ENCODE measurements at places on chromosomes 6 and 20.

DNA sequence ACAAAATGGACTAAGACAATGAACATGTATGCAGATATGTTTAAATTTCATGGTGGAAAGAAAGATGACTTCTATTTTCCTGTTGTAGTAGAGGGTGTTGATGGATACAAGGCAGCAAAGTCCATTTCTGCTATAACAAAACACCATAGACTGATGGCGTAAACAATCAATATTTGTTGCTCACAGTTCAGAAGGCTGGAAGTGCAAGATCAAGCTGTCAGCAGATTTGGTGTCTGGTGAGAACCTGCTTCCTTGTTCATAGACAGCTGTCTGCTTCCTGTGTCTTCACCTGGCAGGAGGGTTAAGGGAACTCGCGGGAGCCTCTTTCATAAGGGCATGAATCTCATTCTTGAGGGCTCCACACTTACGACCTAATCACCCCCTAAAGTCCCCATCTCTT is 83.0 kb upstream of the ELOVL5 start:
- DNase-seq: no peak

DNA sequence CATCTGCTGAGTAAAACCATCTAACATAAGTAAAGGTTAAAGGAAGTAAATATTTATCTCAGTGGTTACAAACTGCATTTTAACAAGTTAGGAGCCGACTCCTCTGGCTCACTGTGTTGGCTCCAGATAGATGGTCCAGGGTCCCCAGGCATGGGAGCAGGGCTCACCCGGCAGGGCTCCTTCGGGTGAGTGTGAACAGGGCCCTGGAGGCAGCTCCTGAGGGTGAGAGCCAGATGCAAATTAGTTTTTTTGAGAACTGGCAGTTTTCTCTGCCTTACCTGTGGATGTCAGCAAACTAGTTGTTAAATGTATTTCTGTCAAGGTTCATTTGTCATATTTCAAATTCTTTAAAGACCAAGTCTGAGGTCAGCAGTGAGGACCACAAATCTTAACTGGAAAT is 21.5 kb downstream of the TPBG start:
- no peak for DNase-seq

- DNase-seq: peak; percentile 26
Observed at GRCh38 chr6:160534050-160534696, 129.9 kb downstream of the LPA start.

- no peak for DNase-seq
Observed at GRCh38 chr6:29924287-29924686, 18.0 kb upstream of the HLA-A start.

- no peak for DNase-seq
Observed at GRCh38 chr20:57655809-57656155, 35.6 kb upstream of the ZBP1 start.

- no peak for DNase-seq
Observed at GRCh38 chr6:147506704-147507114, 1.8 kb upstream of the SAMD5 start.

- no peak for DNase-seq
Observed at GRCh38 chr20:39893003-39893685, 795.9 kb downstream of the MAFB start.

DNA sequence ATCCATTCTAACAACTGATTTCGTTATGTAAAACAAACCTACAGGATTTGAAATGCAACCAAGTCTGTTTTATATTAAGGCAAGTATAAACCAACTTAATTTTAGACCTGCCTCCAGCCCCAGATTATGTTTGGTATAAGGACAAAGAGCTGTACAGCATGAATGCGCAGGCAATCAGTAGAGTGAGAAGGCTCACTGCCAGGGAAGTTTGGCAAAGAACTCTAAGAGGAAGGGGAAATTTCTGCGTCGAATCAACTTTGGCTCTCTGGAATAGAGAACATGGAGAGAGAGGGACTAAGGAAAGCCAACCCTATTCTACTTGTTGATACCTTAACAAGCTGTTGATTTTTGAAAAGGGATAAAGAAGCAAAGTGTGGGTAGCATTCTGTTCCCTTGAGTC is 96.9 kb upstream of the FOXO3 start:
- DNase-seq: no peak

DNA sequence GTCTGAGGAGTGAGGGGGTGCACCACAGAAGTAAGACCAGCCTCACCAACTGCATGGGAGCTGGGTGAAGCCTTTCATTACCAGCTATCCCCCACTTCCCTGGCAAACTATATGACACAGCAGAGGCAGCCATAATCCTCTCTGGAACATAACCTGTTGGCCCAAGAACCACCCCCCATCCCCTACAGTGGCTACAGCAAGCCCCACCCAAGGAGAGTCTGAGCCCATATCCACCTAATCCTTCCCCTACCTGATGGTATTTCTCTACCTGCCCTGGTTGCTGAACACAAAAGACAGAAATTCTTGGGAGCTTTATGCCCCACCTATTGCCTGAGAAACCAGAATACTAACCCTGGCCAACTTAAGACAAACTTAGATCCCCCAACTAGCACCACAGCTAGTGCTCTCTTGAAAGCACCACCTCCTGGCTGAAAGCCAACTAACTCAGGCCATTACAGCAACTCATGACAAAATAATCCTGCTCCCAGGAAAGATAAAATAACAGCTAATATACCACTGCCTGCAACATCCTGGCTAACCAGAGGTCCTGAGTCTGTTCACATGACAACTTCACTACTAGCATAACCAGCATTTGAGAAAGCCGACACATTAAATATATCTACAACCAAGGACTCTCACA is 11.2 kb downstream of the RNGTT start:
- DNase-seq: no peak

DNA sequence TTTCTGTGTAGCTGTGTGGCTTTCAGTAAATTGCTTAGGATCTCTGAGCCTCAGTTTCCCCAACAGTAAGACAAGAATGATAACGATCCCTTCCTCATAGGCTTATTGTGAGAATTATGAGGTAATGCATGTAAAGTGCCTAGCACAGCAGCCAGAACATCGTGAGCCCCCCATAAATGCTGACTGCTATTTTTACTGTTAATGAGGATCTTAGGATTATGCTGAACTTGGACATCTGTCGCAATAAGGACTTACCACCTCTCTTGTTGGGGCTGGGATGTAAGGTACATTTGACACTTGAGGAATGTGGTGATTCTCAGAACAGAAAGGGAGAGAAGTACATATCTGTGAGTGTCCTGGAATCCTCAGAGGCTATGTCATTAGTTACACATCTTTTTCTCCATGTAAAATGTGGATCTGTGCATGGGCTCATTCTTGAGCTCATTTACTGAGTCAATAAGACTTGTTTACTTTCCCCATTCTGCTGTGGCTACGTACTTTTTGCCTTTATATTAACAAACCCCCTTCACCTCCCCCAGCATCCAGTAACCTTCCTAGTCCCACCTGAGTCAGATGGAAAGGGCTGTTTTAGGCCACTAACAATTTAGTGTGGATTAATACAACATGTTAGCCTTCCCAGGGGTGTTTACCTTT is 64.4 kb upstream of the PLEKHG1 start:
- no peak for DNase-seq

DNA sequence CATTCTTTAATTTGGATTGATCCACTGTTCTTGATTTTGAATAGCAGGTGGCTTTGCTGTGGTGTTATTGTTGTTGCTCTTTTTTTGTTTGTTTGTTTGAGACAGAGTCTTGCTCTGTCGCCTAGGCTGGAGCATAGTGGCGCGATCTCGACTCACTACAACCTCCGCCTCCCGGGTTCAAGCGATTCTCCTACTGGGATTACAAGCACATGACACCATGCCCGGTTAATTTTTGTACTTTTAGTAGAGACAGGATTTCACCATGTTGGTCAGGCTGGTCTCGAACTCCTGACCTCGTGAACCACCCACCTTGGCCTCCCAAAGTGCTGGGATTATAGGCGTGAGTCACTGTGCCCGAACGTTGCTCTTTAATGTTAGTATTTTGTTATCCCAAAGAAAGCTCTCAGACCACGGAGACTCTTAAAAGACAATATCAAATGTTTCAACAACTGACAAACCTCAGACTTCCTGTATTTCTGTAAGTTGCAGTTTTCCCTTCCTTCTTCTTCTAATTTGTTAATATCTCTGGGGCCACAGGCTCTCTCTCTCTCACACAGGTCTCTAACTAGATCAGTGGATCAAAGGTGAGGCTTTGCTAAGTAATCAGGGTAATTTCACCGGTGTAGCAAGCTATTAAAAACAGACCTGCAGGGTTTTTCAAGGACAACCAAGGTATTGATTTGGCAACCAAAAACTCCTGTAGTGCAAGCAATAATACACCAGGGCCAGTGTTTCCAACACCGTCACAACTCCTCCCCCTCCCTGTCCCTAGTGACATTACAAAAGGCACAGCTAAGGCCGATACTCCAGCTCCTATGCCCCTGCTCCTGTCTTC is 48.8 kb upstream of the ZNF217 start:
- peak; percentile 35 for DNase-seq

DNA sequence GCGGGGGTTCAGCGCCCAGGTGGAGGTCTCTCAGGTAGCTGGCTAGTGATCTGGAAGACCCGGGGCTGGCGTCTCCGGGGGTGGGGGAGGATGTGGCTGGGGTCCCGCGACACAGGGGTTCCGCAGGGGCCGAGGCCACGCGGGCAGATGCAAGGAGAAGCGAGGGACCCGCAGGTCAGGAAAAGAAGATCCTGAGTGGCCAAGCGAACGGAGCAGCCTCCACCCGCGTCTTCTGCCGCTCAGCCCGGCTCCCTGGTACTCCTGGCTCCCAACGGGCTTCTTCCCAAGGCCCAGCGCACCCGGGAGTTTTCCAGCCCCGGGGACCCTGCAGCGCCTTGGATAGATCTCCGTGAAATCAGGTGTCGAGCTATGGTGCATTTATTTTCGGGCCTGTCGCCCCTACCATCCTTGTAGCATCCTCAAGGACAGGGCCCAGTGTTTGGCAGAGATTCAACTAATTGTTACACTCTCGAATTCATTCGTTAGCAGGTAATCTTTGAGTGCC is 682 bp upstream of the CHD6 start:
- no peak for DNase-seq

- DNase-seq: no peak
Observed at GRCh38 chr20:17807651-17808050, 107.9 kb downstream of the BANF2 start.

DNA sequence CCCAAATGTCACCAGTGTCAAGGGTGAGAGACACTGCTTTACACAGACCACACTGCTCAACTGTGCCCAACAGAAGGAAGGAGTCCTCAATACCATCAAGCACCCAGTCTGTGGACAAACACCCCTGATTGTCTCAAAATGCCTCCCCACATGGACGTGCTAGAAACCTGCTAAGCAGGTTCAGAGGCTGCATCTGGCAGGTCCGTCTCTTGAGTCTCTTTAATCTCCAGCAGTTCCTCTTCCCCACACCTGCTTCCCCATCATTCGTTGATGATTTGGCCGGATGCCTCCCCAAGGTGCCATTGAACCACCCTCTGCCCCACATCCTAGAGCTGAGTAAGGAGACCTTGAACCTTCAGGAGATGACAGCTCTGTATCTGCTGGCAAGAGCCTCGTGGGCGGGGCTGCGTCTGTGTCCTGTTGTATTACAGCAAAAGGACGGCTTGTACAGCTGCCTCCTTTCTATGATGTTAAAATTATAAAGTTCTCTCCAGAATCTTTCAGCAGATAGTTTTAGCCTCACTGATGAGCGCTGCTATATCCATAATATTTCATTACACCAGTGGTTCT is 179.2 kb downstream of the PREX1 start:
- no peak for DNase-seq

GRCh38 chr6:130164251-130164650 is 58.5 kb downstream of the SAMD3 start:
- no peak for DNase-seq

DNA sequence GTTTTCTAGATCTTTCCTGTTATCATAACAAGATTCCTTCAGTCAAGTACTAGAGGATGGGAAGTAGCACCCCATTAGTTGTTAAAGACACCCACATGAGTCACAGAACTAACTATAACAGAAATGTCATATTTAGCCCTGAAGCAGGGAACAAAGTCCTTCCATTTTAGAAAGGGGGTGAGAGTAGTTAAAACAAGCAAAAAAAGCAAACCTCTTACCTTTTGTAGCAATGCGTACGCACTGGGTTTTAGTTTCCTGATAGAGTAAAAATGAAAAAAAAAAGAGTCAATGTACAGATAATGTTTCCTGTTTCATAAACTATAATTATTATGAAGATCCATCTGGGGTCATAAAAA is 163.7 kb upstream of the THEMIS start:
- no peak for DNase-seq

DNA sequence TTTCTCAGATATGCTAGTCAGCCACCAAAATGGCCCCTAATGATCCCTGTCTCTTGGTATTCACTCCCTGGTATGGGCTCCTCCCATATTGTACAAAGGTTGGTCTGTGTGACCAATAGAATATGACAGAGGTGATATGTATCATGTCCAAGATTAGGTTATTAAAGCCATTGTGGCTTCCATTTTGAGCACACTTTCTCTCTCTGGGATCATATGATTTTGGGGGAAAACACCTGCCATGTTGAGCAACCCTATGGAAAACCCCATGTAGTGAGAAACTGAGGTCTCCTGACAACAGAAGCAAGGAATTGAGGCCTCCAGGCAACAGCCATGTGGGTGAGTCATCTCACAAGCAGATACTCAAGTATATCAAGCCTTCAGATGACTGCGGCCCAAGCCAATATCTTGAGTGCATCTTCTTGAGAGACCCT is 7.1 kb upstream of the ZNF318 start:
- no peak for DNase-seq

GRCh38 chr6:39260456-39260855 is 31.2 kb upstream of the KCNK5 start:
- no peak for DNase-seq

DNA sequence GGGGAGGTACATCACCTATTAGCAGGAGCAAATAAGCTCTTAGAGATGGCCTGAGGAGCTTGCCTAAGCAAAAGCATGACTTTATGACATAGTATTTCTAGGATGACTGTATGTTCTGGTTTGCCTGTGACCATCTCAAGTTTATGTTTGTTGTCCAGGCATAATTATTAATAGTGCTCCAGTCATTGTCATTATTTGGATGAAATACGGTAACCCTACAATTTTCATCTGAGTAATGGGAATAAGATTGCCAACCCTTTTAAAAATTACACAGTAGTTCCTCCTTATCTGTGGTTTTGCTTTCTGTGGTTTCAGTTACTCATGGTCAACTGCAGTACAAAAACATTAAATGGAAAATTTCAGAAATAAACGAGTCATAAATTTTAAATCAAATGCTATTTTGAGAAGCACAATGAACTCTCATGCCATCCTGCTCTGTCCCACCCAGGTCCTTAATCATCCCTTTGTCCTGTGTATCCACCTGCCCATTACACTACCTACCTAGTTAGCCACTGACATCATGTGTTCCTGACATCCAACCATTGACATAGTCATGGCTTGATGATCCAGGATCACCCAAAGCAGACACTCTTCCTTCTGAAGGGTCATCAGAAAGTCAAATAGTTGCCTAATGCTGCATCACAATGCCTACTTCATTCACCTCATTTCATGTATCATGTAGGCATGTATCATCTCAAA is 27.0 kb upstream of the TFB1M start:
- no peak for DNase-seq

GRCh38 chr6:124772733-124773319 is 189.4 kb upstream of the RNF217 start:
- DNase-seq: no peak

DNA sequence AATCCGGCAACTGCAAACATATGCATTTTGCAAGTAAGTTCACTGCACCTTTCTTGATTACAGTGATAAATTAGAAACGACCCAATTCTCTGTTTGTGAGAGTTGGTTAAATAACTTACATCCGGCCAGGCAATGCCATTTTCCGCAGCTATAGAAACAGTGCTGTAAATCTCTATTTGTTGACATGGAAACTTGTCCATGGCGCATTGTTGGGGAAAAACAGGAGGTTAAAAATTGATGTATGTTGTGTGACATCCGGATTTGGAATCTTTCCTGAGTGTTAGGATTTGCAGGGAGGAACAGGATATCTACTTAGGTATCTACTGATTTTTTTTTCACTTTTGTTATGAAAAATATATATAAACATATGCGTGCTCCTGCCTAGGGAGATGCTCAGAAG is 66.5 kb downstream of the DLGAP4 start:
- no peak for DNase-seq
